Activated CD4-positive, alpha-beta memory T cell treated with anti-CD3 and anti-CD28 coated beads, Interleukin-2, amount 10 ng/mL, durations not matched to agents 7 days and 5 days (primary cell): ENCODE measurements at places on chromosomes 7 and 10. TPM values are rescaled to one million over a fixed set of nuclear protein-coding genes. Genes with fewer than 3 reads are reported as not detected.

The RADIL gene
- total RNA-seq = not detected

The ACSM6 gene
- total RNA-seq = not detected

The NKX2-3 gene
- not detected for total RNA-seq

The CYP51A1 gene
- total RNA-seq = 94.3 TPM

- no peak overlapping the region for H3K27ac ChIP-seq
- no peaks in the 10 kb centered on the region for H3K4me1 ChIP-seq
- no peaks in the 10 kb centered on the region for H3K27me3 ChIP-seq
- H3K4me3 ChIP-seq = no peak overlapping the region
Observed at GRCh38 chr10:85235258-85235657, 906.9 kb downstream of the CCSER2 start.

- H3K27me3 ChIP-seq = peaks cover 45% of the 10 kb centered on the region
- H3K36me3 ChIP-seq = no peaks in the 10 kb centered on the region
- no peak overlapping the region for H3K27ac ChIP-seq
- H3K4me1 ChIP-seq = peaks cover 15% of the 10 kb centered on the region
- no peak overlapping the region for H3K4me3 ChIP-seq
- DNase-seq = no peak
Observed at GRCh38 chr10:125062227-125062913, 98.0 kb downstream of the CTBP2 start.

DNA sequence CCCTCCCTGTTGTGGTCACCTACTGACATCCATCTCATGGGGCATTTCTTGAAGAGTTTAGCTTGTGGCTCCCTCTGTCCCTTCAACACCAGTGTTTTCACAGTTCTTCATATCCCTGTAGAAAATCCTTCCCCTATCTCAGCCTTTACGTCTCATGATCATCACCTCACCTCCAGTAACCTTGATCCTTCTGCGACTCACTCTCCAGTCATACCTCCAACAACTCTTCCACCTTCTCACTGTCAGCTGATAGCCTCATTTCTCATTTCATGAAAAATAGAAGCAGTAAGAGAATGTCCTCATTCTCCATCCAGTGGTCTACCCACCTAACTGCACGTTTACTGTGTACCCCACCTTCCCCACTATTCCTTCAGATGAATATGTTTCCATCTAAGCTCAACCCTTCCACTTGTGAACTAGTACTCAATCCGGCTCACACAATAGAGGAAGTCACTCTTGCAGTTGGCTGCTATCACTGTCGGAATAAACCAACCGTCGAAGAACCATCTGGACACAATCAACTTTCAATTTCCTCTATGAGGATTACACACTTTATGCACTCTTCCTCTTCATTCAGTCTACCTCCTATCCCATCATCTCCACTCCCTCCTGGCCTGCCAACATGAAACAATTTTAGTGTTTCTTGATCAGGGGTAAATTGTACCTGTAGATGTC, 256.0 kb downstream of the AHR start:
- H3K27ac ChIP-seq = no peak overlapping the region
- DNase-seq = no peak
- no peaks in the 10 kb centered on the region for H3K4me1 ChIP-seq
- H3K4me3 ChIP-seq = no peak overlapping the region

- no peaks in the 10 kb centered on the region for H3K27me3 ChIP-seq
- no peak overlapping the region for H3K27ac ChIP-seq
- H3K4me3 ChIP-seq = no peak overlapping the region
- no peaks in the 10 kb centered on the region for H3K4me1 ChIP-seq
- H3K36me3 ChIP-seq = no peaks in the 10 kb centered on the region
Observed at GRCh38 chr7:84145892-84146291, 48.7 kb downstream of the SEMA3A start.

DNA sequence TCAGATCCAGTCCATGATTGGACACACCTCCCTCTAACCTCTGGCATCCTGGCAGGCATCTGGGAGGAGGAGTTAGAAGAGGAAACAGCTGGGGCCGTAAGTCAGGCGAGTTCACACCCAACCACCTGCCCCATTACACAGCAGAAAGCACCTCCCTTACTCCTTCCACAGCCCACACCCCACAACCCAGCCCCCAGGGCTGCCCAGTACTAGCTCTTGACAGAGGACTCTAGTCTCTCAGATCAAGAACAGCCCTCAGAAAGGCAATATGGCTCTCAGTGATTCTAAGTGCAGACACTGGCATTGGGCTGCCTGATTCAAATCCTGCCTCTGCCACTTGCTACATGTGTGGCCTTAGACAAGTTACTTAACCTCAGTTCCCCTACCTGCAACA, 34.1 kb downstream of the KCNMA1 start:
- DNase-seq = peak; percentile 16
- H3K4me1 ChIP-seq = peaks cover 15% of the 10 kb centered on the region
- no peaks in the 10 kb centered on the region for H3K36me3 ChIP-seq
- H3K27ac ChIP-seq = no peak overlapping the region
- H3K4me3 ChIP-seq = no peak overlapping the region

GRCh38 chr10:62501547-62501946, 127.4 kb downstream of the ZNF365 start:
- no peaks in the 10 kb centered on the region for H3K36me3 ChIP-seq
- no peak for DNase-seq
- peaks cover 17% of the 10 kb centered on the region for H3K27me3 ChIP-seq
- no peak overlapping the region for H3K27ac ChIP-seq
- H3K4me3 ChIP-seq = no peak overlapping the region
- no peaks in the 10 kb centered on the region for H3K4me1 ChIP-seq

GRCh38 chr7:116772926-116773749, 89.2 kb upstream of the CAPZA2 start:
- H3K27me3 ChIP-seq = peaks cover 14% of the 10 kb centered on the region
- no peak overlapping the region for H3K4me3 ChIP-seq
- DNase-seq = no peak
- H3K4me1 ChIP-seq = no peaks in the 10 kb centered on the region
- H3K27ac ChIP-seq = no peak overlapping the region

GRCh38 chr10:48274636-48275035, at the start of gene FRMPD2:
Gene FRMPD2, minus strand, starts transcription at chr10:48274696. Its CDS starts 129 bp downstream, at chr10:48274567.
- H3K36me3 ChIP-seq = no peaks in the 10 kb centered on the region
- no peak within 1 kb of the TSS for H3K27ac ChIP-seq
- DNase-seq = no peak
- no peak within 1 kb of the TSS for H3K4me3 ChIP-seq

GRCh38 chr10:37734971-37735370, 122.4 kb downstream of the ZNF248 start:
- no peak overlapping the region for H3K27ac ChIP-seq
- peaks cover 6% of the 10 kb centered on the region for H3K4me1 ChIP-seq
- H3K27me3 ChIP-seq = no peaks in the 10 kb centered on the region
- H3K4me3 ChIP-seq = no peak overlapping the region

GRCh38 chr10:14588084-14588937, 186.4 kb downstream of the FAM107B start:
- no peaks in the 10 kb centered on the region for H3K27me3 ChIP-seq
- DNase-seq = peak; percentile 66
- H3K4me3 ChIP-seq = peak overlapping the region; percentile 47
- H3K27ac ChIP-seq = peak overlapping the region; percentile 96

DNA sequence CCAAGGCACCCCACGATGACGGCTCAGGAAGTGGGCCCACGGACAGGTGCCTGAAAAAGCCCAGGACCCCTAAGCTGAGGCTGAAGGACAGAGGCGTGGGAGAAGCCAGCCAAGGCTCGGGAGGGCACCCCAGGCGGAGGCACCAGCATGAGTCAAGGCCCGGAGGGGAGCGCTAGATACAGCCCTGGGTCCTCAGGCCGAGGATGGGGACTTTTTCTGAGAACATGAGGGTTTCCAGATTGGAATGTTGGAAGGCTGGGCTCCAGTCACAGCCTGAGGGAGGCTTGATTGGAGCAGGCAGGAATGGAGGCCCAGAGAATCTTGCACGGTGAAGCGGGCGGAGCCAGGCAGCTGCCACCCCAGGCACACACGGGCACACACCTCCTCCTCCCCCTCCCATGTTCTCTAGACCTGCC, 19.0 kb upstream of the ELFN1 start:
- H3K4me3 ChIP-seq = no peak overlapping the region
- no peak for DNase-seq
- H3K27ac ChIP-seq = no peak overlapping the region
- no peaks in the 10 kb centered on the region for H3K4me1 ChIP-seq
- no peaks in the 10 kb centered on the region for H3K36me3 ChIP-seq
